CD4-positive, alpha-beta T cell treated with Interleukin-17A for 4 hours (primary cell): ENCODE measurements at places on chromosomes 2 and 18.

DNA sequence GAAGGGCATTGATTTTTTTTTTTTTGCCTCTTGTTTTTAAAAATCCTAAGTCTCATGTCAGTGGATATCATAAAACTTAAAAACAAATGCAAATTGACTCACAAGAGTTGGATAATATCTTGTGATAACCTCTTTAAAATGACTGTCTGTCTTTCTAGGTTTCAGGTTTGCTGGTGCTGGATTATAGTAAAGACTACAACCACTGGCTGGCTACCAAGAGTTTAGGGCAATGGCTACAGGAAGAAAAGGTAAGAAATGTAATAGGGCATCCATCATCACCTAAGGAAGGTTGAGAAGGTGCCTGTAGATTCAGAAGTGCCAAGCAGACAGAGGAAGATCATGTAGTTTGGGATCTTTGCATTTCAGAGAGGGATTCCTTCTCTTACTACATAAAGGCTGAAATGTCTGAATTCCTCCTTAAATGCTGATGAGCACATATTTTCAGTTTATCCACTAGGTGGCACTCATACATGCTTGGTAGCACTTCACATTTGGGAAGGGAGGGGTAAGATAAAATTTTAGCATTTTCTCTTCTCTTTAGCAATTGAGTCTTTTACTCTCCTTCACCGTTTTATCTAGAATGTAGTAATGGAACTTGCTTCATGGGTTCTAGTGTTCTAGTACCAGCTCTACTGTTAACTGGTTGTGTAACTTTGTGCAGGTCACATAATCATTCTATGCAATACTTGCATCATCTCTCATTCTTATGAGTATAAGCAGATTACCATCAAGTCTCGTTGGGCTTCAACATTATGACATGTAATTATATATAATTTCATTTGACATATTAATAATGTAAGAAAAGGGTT, 21.1 kb downstream of the CPS1 start:
- DNase-seq: no peak

- no peak for DNase-seq
Observed at GRCh38 chr2:233312874-233313273, 5.3 kb downstream of the SAG start.

DNA sequence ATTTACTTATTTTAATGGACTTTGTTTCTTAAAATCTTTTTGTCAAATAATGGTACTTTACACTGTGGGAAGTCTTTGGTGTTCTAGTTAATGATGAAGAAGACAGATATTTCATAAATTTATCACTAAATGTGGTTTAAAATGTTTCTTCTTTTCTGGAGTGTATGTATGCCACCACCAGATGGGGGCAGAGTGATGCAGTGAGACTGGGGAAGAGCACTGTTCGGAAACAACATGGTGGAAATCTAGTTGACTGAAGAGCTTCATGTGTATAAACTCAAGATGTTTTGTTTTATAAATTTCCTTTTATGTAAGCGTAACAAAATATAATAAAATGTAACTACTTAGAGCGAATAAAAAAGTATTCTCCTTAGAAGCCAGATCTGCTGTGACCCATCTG, 195.1 kb downstream of the KCNE4 start:
- DNase-seq: no peak

- DNase-seq: no peak
Observed at GRCh38 chr2:36337354-36337753, 18.2 kb upstream of the CRIM1 start.

- no peak for DNase-seq
Observed at GRCh38 chr2:121243821-121244460, 41.1 kb downstream of the TFCP2L1 start.

- DNase-seq: no peak
Observed at GRCh38 chr2:223043164-223043941, 8.6 kb upstream of the KCNE4 start.

GRCh38 chr2:197369228-197369932, 58.8 kb upstream of the ANKRD44 start:
- DNase-seq: no peak
